ENCODE measurements at places on chromosomes 4 and X. TPM values are rescaled to one million over a fixed set of nuclear protein-coding genes. Genes with fewer than 3 reads are reported as not detected.
A peak's percentile ranks its signal among the peaks of the same experiment; 100 is the strongest.

Gene ARHGAP4
- 0.27 TPM for total RNA-seq

Gene MTMR8
- 0.27 TPM for total RNA-seq

Gene GLRB
- total RNA-seq: 3.0 TPM

Gene G3BP2
- total RNA-seq: 407 TPM

Gene DSPP
- total RNA-seq: not detected

GRCh38 chr4:182653596-182653995, 263.6 kb downstream of the DCTD start:
- peak; percentile 6 for DNase-seq

GRCh38 chrX:106731590-106731989, 5.1 kb downstream of the RNF128 start:
- DNase-seq: no peak

- DNase-seq: no peak
Measured at GRCh38 chrX:13955975-13956374, 73.7 kb downstream of the GEMIN8 start.

GRCh38 chr4:82818664-82819662, 20.4 kb upstream of the SCD5 start:
- no peak for DNase-seq

GRCh38 chrX:109831326-109831985, 98.4 kb upstream of the ACSL4 start:
- no peak for DNase-seq

- peak; percentile 37 for DNase-seq
Measured at GRCh38 chr4:22607382-22607781, 85.4 kb upstream of the GBA3 start.

- DNase-seq: no peak
Measured at GRCh38 chr4:162163892-162164759, at the start of gene FSTL5. Gene FSTL5, minus strand, starts transcription at chr4:162164000. Its CDS starts 52,604 bp downstream, at chr4:162111396.

DNA sequence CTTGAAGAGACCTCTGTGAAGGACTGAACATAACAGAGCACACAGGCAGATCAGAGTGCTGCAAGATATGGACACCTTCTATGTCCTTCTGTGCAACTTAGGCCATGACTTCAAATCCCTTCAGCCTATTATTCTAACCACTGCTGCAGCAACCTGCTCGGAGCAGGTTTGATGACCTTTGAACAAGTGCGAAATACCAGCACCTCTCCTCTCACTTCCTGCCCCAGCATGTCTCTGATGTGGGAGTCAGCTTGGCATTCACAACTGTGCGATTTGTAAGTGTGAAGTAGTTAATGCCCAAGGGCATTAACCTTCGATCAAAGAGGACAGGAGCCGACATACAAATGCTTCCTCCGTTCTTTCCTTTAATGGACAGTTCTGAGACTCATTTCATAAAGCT, 1.6 kb upstream of the EXOC1 start:
- no peak for DNase-seq

DNA sequence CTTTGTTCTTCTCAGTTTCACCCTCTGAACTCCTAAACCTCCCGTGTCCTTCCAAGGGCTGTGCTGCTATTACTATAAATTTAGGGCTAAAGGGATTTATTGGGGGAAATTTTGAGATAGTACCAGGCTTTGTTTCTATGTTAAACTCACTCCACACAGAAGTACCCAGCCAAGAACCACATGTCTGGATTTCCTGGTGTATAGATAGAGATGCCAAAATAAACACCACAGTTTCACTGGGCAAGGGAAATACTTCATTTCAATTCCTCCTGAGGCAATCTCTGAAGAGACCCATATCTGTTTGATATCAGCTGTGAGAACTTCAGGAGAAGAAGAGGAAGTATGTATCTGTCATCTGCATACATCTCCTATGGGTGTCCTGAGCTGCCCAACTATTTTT, 21.7 kb upstream of the CLNK start:
- peak; percentile 56 for DNase-seq
